Stimulated activated CD4-positive, alpha-beta T cell treated with anti-CD3 and anti-CD28 coated beads, Interleukin-1b, Interleukin-23, amount 100 ng/mL, for 1 hour (primary cell): ENCODE measurements at places on chromosomes 16 and 17.
A peak's percentile ranks its signal among the peaks of the same experiment; 100 is the strongest.

DNA sequence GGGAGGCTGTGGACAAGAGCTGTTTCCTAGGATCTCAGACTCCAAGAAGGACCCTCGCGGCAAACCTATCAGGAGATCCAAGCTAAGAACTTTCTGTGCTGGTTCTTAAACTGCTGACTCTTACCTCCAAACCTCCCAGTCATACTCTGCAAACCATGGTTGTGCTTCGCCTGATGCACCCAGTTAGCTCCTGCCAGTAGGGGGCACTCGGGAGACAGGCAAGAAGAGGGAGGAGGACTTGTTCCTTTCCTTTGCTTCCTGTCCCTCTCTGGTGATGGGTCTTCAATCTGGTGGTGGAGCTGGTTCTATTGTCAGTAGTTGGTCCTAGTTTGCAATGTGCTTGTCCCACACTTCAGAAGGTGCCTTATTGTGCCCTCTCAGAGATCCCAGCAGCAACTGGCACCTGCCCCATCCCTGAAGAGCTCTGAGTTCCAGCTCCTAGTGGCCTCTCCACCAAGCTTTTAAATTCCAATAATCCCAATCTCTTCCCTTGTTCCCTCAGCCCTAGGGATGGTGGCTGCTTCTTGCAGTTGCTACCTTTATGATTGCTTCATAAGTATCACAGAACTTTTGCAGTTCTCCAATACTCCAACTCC, 113.5 kb upstream of the RPL38 start:
- peak; percentile 4 for DNase-seq

DNA sequence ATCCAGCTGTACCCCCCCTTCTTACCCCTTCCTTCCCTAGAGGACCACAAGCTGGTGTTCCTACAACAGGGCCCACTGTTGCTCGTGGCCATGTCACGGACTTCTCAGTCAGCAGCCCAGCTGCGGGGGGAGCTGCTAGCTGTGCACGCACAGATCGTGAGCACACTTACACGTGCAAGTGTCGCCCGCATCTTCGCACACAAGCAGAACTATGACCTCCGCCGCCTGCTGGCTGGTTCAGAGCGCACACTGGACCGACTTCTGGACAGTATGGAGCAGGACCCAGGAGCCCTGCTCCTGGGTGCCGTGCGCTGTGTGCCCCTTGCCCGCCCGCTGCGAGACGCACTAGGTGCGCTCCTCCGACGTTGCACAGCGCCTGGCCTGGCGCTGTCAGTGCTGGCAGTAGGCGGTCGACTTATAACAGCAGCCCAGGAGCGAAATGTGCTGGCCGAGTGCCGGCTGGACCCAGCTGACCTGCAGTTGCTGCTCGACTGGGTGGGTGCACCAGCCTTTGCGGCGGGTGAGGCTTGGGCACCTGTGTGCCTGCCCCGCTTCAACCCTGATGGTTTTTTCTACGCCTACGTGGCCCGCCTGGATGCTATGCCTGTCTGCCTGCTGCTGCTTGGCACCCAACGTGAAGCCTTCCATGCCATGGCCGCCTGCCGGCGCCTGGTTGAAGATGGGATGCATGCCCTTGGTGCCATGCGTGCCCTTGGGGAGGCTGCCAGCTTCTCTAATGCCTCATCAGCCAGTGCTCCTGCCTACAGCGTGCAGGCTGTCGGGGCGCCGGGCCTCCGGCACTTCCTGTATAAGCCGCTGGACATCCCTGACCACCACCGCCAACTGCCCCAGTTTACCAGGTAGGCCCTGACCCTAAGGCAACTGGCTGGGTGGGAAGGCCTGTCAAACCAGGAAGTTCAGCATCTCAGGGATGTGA, 3.6 kb downstream of the MON1B start:
- no peak for DNase-seq

GRCh38 chr16:53094013-53094630, 39.3 kb downstream of the CHD9 start:
- no peak for DNase-seq

- no peak for DNase-seq
Measured at GRCh38 chr16:87582966-87583325, 19.4 kb upstream of the JPH3 start.

- no peak for DNase-seq
Measured at GRCh38 chr16:22677024-22677830, 136.7 kb upstream of the HS3ST2 start.

GRCh38 chr16:2159175-2159838, 3.7 kb downstream of the TRAF7 start:
- DNase-seq = no peak

DNA sequence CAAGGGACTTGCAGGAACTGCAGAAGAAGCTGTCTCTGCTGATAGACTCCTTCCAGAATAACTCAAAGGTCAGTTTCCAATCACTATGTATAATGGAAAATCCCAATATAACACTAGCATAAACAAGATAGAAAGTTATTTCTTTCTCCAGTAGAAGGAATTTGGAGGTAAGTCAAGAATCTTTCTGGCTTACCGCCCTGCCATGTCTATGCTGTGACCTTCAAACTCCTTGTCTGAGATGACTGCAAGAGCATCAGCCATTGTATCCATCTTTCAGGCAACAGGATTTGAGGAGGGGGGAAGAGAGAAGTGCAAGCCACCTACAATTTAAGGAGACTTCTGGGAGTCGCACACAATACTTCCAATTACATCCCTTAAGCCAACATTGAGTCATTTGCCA, 2.7 kb downstream of the LDAF1 start:
- DNase-seq = no peak

DNA sequence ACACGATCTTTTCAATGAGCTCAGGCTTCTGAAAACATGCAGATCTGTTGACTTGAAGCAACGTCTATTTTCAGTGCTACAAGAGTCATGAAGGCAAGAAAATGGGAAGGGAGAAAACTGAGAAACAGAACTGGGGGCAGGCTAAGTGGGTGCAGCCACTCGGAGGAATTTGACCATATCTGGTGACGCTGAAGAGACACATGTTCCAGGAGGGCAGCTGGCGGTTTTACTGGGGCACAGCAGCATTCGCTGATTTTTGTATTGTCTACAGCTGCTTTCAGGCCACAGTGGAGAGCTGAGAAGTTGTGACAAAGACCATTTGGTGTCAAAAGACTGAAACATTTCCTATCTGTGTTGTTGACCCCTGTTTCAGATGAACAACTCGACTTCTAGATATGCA, 103.0 kb upstream of the ELAC2 start:
- no peak for DNase-seq
